ENCODE measurements at places on chromosomes 11 and 22.

DNA sequence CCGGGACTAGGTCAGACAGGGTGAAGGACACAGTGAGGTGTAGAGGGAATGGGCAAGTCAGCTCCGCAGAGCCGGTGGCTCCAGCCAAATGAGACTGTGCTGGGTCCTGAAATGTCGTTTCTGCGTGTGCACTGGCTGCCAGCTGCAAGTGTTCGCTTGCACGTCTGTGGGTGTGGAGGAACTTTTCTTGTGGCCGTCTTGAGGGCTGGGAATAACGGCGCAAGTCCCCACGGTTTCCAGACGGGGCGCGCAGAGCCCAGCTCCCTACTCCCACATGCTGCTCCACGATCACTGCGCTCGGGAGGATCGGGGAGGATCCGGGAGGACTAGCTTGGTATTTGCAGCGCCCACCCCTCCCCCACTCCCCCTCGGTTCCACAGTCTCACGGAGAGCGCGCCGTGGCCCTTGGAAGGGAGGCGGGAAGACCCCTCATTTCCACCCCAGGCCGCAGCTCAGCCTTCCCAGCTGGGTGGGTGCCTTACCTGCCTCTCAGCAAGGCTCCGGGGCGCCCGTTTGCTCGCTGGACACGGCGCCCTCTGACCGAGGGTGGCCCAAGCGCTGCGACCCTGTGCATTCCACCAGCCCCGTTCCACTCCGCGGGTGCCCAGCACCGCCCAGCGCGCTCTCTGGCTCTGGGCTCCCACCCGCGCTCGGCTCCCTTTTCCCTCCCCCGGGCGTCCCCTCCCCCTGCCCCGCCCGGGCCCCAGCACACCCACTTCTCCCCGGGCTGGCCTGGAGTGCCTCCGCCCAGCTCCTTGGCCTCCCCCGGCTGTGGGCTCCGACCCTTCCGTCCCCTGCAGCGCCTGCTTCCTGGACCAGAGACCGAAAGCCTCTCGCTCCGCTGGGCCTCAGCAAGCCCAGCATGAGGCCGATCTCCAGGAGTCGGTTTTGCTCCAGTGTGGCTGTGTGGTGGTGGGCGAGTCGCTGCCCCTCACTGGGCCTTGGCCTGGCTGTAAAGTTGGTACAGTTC lies at the start of gene KCNE3:
TSS of gene KCNE3 (minus strand) at position 634 of the 970 bp plus-strand sequence. CDS start 9,986 bp downstream, outside the sequence.
- DNase-seq = peak; percentile 26

GRCh38 chr11:88179141-88179540 lies 3.9 kb upstream of the RAB38 start:
- DNase-seq = peak; percentile 66

- DNase-seq = no peak
Observed at GRCh38 chr11:65928667-65929066, 9.4 kb downstream of the DRAP1 start.

DNA sequence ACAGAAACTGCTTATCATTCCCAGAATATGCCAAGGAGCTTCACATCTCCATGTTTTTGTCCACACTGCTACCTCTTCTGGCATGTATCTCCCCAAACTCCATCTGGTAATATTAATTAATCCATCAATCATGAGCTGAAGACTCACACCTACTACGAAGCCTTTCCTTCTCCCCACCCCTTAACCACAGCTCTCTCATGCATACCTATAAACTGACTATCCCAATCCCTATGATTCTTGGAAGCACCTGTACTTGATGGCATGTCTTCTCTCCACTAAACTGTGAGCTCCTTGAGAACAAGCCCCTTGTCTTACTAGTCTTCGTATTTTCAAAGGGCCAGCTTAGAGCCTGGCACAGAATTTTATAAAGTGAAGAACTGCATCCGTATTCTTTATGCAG lies 47.3 kb downstream of the RELT start:
- DNase-seq = no peak

DNA sequence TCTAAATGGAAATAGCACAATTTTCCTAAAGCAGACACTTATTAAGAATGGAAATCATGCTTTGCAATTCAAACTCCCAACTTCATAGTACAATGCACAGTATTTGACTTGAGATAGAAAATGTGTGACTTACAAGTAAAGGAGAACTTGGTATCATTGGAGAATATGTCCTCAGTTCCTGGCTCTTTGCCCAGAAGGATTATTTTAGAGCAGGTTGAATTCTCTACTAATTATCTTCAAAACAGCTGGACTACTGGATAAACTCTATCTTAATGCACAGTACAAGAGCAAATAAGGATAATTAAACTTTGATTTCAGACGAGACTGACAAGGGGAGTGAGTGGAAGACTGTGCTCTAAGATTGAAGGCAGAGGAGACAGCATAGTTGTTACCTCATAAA lies 839.4 kb downstream of the OPCML start:
- no peak for DNase-seq

DNA sequence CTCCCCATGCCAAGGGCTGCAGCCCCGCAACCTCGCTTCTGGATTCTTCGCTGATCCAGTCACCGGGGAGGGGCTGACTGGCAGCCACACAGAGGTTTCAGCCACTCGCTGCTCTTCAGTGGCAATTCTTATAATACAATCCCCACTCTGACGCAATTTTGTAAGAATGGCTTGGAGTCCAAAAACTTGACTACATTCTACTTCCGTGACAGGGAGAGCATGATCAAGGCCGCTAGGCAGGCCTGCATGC lies 14.9 kb downstream of the PPM1F start:
- DNase-seq = peak; percentile 89

DNA sequence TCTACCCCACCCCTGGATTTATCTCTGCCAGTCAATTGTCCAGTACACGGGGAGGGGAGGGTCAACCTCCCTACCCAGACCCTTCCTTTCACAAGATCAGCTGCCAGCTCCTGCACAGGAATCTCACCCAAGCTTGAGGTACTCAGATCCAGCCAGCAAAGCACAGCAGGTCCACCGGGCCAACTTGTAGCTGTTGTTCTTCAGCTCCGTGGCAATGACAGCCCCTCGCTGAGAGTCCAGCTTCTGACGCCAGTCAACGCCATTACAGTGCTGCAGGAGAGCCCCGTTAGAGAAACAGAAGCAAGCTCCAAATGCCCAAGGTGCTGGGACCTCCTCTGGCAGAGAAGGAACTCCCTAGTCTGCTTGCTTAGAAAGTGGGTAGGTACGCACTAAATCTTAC lies 5.5 kb upstream of the FOXRED2 start:
- DNase-seq = no peak

- no peak for DNase-seq
Observed at GRCh38 chr11:87545858-87546257, 508.1 kb downstream of the TMEM135 start.

DNA sequence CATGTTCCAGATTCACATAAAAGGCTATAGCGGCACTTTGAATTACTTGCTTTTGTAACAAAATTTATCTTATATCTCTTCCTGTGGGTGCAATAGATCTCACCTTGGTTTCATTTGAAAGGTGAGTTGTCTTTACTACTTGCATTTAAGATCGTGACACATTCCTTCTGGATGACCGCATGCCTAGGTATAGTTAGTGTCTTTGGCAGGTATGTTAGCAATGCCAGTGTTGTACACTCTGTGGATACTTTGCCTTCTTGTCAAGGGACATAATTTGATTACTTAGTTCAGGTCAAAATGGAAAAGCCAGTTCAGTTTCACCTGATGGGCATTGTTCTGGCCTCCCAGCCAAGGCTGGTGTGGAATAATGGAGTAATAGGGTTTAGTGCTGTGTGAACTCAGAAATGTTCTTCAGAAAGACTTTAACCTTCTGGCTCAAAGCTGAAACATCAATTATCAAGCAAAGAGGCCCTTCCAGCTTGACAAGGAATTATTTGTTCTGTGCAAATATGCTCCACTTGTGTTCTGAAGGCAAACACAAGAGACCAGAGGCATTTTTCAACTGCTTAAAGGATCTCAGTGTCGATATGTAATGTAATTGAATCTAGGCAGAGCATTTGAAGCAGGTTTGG lies 64.6 kb downstream of the AMOTL1 start:
- no peak for DNase-seq

GRCh38 chr22:30763815-30764673 lies 69.4 kb downstream of the OSBP2 start:
- peak; percentile 71 for DNase-seq

- no peak for DNase-seq
Observed at GRCh38 chr11:24861440-24861839, 364.6 kb downstream of the LUZP2 start.

GRCh38 chr11:10309163-10310093 lies 4.6 kb downstream of the ADM start:
- peak; percentile 86 for DNase-seq

DNA sequence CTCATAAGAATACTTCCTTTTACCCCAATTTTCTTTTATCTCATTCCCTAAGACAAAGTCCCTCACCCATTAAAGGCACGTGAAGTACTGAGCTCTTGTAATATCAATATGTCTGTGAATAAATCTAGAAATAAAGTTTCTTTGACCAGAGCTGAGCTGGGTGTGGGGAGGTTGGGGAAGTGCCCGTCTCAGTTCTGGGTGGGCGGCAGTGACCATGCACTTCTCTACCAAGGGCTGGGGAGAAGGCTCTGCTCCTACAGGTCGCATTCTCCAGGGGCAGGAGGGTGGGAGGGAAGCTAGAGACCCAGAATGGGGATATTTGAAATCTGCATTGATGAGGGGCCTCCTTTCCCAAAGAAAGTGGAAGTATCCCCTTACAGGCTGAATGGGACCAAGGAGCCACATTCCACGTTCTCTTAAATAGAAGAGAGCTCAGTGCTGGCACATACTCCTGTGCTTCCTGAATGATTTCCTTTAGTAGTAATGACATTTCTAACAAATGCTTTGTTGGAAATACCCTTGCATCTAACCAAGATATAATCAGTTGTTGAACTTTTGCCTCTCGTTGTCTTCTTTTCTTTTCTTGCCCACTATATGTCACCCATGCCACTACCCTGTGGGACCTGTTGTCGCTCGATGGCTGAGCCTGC lies 16.1 kb downstream of the RBX1 start:
- no peak for DNase-seq

GRCh38 chr11:131206671-131207070 lies 163.7 kb upstream of the NTM start:
- no peak for DNase-seq

DNA sequence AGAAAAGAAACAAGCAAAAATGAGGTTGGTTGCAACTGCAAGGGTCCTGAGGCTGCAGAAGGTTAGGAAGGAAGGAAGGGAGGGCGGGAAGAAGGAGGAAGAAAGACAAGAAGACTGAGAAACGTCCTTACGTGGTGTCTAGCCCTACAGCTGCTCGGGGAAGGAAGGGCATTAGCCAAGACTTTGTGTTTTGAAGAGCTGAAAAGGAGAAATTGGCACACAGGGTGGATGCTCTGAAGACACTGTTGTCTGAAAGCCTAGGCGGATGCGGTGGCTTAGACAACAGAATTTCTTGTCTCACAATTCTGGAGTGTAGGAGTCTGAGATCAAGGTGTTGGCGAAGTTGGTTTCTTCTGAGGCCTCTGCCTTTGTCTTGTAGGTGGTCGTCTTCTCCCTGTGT lies 60.7 kb downstream of the MCM5 start:
- DNase-seq = no peak

GRCh38 chr11:23570828-23571227 lies 710.6 kb upstream of the CCDC179 start:
- DNase-seq = peak; percentile 58

DNA sequence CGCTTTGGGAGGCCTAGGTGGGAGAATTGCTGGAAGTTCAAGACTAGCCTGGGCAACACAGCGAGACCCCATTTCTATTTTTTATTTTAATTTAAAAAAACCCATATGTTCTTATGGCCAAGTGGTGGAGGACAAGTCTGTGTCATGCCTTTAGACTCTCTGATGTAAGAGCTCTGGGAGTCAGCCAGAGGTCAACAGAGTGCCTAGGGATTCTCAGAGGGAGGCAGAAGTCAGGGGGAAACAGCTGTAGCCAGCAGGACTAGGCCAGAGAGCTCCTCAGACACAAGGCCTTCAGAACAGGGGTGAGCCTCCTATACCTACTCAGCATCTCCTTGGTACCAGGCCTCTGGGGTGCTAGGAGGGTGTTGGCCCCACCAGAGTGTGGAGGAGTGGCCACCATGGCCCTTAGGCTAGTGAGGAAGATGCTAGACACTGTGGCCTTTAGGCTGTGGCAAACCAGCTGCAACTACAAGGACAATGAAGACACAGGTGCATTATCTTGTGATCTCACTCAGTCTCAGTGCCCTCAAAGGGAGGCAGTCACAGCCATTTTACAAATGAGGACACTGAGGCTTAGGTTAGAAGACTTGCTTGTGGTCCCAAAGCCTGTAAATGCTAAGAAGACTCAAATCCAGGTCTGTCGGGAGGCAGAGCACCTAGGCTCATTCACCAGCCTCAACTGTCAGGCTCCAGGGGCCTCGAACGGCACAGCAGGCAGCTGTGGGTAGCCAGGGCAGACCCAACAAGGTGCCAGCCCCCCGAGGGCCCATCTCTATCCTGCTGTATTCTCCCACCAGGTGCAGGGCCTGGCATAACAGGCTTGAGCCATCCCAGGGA lies 5.0 kb downstream of the ZP1 start:
- DNase-seq = peak; percentile 61

DNA sequence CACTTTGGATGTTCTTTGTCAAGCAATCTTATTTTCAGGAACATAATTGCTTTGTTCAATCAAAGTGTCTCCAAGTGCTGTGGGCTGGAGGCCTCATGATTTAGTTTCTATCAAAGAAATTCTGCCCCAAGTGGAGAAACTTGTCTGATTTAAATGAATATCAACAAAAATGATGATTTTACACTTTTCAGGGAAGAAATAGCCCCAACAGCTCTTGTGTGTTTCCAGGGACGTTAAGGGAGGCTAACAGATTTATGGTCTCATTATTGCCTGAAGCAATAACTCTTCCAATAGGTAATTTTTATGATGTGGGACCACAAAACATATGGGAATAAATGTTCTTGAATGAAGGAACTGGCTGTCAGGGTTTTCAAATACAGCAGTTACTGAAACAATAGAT lies 699.1 kb downstream of the FAM181B start:
- no peak for DNase-seq

DNA sequence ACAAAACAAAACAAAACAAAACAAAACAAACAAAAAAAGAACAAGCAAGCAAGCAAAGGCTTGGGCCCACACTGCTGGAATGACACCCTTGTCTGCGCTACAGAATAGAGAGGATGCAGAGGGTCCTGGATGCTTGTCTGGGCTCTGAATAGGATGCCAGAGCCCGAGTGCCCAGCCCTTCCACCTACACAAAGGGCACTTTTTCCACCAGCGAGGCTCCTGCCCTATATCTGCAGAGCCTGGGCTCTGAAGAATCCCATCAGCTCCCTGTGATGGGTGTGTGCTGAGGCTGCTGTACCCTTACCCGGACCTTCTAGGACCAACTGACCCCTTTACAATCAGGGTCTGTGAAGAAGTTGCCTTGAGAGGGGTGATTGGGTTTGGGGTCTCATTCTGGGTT lies 221.2 kb downstream of the DSCAML1 start:
- DNase-seq = no peak

- no peak for DNase-seq
Observed at GRCh38 chr11:72629266-72629665, 45.0 kb downstream of the PDE2A start.

GRCh38 chr22:37632174-37633088 lies 7.0 kb upstream of the SH3BP1 start:
- DNase-seq = no peak

GRCh38 chr11:67606093-67606491 lies 644 bp upstream of the NDUFV1 start:
- DNase-seq = no peak

GRCh38 chr11:115505175-115505574 lies 960 bp upstream of the CADM1 start:
- DNase-seq = no peak

GRCh38 chr11:30345644-30346043 lies 22.7 kb downstream of the ARL14EP start:
- DNase-seq = no peak

- no peak for DNase-seq
Observed at GRCh38 chr11:96567667-96568066, 177.9 kb downstream of the JRKL start.

Measured in fibroblast of skin of right quadriceps (primary cell).